Activated CD4-positive, alpha-beta T cell treated with anti-CD3 and anti-CD28 coated beads for 48 hours (primary cell): ENCODE measurements at places on chromosomes 2 and 18.
A peak's percentile ranks its signal among the peaks of the same experiment; 100 is the strongest.

DNA sequence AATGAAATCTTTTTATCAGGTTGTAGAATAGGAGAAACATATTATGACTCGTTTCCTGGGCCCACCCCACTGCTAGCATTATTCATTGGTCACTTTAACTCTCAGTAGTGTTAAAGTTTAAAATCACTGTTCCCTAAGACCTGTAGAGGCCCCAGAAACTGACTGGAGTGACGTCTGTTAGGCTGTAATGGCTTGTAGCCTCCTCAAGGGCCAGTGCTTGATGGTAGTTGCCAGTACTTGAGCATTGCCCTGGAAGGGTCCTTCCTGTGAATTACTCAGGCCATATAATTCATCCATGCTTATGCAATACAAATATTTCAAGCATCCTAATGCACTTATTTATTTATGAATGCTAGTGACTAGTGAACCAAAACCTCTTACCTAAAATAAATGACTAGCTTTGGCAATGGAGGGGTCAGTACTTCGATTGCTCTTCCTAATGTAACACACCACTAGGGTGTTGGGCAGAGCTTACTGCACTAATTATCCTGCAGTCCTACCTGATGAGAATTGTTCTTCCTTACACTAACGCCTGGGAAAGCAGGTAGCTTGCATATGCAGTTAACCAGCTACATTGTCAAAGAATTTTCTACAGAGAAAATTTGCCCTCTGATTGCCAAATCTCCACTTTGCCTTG, 31.2 kb downstream of the ARHGAP25 start:
- no peak for DNase-seq

DNA sequence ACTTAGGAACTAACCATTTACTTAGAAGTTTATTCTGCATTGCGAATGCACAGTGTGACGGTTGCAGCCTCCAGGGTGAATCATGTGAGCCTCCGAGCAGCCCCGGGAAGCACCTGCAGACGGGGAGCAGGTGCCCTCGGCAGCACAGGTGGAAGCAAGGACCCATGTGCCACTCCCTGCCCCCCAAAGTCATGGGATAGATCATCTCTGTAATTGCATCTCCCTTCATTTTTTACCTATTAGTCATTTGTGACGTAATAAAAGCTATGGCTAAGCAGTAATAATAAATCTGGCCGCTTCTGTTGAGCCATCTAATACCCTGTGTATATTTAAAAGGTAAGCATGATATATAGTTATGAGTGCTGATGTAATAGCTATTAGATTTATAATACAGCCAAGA, 97.2 kb downstream of the PTGR3 start:
- no peak for DNase-seq

- DNase-seq, result no peak
Observed at GRCh38 chr2:188798159-188798558, 176.0 kb upstream of the COL3A1 start.

- DNase-seq, result no peak
Observed at GRCh38 chr2:220006152-220006621, 378.8 kb downstream of the SLC4A3 start.

GRCh38 chr18:13563390-13563805, 163.0 kb downstream of the FAM210A start:
- no peak for DNase-seq

GRCh38 chr2:105712981-105713596, 31.6 kb upstream of the NCK2 start:
- DNase-seq, result no peak

- DNase-seq, result no peak
Observed at GRCh38 chr2:203492965-203493364, 42.1 kb downstream of the RAPH1 start.

DNA sequence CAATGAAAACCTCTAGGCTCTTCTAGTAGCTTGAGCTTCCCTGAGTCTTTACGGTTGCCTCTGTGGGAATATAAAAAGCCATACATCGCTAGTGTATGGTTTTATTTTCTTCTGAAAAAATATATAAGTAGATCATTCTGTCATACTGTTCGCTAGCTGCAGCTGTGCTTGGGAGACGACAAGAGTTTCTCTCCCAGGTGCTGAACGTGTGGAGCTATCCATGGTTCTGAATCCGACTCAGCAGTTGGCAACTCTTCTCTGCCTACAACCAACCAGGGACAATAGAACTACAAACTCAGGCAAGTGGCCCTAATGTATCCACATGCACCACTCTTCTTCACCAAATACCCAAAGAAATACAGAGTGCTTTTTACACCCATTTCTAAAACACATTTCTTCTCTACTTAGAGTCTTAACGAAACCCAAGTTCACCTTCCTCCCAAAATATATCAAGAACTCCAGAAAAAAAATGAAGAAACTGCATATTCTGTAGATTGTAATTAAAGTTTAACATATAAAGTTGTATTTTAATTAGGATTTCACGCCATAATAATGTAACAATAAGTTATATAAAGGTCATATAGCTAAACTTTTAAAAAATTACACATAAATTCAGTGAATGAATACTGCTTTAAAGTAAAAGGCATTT, 2.2 kb upstream of the KCNH7 start:
- peak; percentile 38 for DNase-seq
